ENCODE measurements at places on chromosomes 7 and 10.

DNA sequence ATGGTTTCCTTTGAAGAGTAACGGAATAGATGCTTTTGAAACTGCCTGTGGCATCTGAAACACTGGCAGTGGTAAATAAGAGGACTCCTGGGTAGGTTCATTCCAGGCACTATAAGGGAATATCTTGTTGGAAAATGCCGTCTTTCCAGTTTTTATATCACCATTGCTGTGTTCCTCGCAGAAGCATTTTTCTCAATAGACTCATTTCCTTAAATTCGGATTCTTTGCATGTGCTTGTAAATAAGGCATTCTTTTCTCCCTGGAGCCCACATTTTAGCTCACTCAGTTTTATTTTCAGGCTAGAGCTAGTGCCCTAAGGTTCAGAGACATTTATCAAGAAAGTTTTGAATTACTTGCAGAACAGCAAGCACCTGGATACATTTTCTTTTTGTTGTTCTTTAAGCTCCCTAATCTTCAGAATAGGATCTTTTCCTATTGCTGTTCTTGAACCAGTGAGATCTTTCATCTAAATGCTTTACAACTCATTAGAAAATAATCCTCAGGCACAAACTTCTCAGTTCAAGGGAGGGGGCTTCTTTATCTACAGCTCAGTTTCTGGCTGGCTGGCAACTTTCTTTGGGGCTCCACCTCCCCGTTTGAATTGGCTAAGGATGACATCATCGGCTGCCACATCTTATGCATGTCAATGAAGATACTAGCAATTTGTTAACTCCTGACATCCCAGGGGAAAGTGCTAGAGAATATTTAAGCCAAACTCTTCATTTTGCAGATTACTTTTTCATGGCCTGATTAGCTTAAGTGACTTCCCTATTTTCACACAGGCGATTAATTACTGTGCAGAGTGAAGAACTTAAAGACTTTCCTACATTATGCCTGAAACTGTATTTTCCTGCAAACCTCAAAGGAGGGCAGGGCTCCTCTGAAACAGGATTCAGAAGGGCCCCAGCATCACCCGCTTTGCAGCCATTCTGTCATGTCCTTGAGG, 133.7 kb upstream of the RSU1 start:
- DNase-seq: no peak

- no peak for DNase-seq
These were observed 760 bp upstream of the FOXK1 start for GRCh38 chr7:4681218-4681851.

GRCh38 chr7:139840776-139841175, 11.7 kb downstream of the TBXAS1 start:
- DNase-seq: no peak

DNA sequence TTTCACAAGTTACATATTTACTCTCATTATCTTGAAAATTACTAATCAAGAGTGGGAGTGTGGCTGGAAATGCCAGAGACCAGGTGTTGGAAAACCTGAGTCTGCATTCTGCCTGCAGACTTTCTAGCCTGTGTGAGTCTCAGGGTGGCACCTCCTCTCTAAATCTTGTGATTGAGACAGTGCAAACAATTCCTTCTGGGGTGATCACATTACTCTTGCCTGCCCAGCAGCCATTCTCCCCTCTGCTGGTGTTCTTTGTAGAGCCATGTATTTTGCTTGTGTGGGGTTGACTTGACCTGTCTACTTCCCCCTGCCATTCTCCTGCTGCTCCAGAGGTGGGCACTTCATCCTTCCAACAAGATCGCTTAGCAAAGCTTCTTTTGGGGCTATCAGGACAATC, 101.1 kb downstream of the RAPGEF5 start:
- DNase-seq: no peak

- no peak for DNase-seq
These were observed 50.2 kb downstream of the NDUFB2 start for GRCh38 chr7:140746751-140747150.

- DNase-seq: no peak
These were observed 925.1 kb upstream of the CELF2 start for GRCh38 chr10:10092581-10092980.

- no peak for DNase-seq
These were observed 15.5 kb downstream of the LZTS2 start for GRCh38 chr10:101014966-101015581.

DNA sequence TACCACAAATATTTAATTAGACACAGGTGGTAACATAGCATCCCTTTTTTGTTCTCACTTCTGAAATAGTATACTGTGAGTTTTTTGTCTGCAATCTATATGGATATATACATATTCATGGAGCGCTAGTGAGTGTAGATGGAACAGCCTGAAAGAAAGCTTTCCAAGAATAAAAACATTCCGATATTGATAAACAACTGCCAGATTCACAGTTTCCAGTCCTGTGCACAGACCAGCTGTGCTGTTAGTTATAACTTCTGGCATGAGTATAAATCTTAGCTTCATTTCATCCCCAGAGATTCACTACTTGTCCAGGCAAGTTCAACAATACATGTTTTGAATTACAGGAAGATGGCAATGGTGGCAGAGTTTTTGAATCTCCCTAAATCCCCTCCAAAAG, 467.1 kb upstream of the STEAP1 start:
- no peak for DNase-seq

DNA sequence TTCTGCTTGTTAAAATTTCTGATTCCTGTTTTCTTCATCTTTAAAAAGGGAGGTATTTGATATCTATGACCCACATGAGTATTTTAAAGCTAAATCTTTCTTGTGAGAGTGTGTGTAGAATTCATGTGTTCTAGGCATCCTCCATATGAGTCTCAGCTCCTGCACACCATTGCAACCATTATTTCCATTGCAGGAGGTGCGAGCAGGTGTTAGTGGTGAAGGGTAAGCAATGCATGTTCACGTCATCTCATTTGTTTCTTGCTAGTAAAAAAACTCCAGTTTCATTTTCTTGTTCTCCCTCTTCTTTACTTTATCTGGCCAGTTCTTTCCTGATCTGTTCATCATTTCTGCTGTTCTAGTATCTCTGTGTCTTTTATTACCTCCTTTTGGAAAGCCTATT, 100.5 kb downstream of the ADRA2A start:
- DNase-seq: no peak

- DNase-seq: no peak
These were observed 763.2 kb upstream of the LRRTM3 start for GRCh38 chr10:66162560-66163143.

- no peak for DNase-seq
These were observed 49.3 kb downstream of the CAMK2B start for GRCh38 chr7:44275957-44276570.

- DNase-seq: no peak
These were observed 10.4 kb upstream of the TNKS2 start for GRCh38 chr10:91787810-91788209.

DNA sequence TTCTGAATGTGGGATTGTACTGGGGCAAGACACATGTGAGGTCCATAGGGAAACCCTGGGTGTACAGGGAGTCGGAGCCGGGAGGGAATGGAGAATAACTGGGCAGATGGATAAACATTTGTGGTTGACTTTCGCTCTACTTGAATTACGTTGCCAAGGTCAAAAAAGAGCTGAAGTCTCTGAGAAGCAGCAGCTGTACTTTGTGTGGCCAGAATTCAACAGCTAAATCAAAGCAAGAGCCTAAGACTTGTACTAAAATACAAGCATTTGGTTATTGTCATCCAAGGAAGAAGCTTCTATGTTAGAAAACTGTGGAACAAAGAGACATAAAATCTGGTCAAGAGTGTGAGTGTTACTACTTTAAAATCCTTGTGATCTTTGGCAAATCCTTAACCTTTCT, 457.2 kb downstream of the ARL4A start:
- DNase-seq: no peak

GRCh38 chr10:97090035-97090434, 95.7 kb downstream of the SLIT1 start:
- no peak for DNase-seq
